ENCODE measurements at places on chromosomes 11 and 22. TPM values are rescaled to one million over a fixed set of nuclear protein-coding genes. Genes with fewer than 3 reads are reported as not detected.

- DNase-seq: no peak
Measured at GRCh38 chr11:62555464-62556107, 9.0 kb upstream of the AHNAK start.

DNA sequence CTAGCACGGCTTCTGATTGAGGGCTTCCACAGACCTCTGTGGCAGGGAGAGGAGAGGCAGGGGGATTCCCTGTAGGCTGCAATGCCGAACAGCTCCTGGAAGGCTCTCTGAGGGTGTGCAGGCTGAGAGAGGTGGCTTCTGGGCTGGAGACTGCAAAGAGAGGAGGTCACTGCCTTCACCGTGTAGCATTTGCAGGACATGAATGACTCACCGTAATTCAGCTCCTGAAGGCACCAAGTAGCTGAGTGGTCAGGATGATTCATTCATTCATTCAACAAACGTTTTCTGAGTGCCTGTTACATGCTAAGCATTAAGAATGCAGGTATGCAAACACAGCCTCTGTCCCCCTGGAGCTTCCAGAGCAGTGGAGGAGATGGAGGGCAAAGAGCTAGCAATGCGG is 18.0 kb upstream of the EIF3D start:
- no peak for DNase-seq

BATF2 gene
- 1.8 TPM for total RNA-seq

- DNase-seq: no peak
Measured at GRCh38 chr11:79174045-79175008, 266.5 kb downstream of the TENM4 start.

- DNase-seq: peak; percentile 61
Measured at GRCh38 chr11:118098996-118099837, 12.5 kb upstream of the SMIM35 start.

CBLIF gene
- not detected for total RNA-seq
